ENCODE measurements at places on chromosomes 11 and 22.

DNA sequence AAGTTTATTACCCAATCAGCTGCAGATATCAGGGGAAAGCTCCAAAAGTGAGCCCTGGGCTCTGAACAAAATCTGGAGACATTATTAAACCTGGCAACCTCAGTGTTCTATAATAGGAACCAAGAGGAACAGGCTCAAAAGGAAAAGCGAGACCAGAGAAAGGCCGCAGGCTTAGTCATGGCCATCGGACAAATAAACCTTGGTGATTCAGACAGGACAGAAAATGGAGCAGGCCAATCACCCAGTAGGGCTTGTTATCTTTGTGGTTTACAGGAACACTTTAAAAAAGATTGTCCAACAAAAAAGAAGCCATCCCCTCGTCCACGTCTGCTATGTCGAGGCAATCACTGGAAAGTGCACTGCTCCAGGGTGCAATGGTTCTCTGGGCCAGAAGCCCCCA is 7.7 kb upstream of the PANX1 start:
- no peak for DNase-seq

- DNase-seq = peak; percentile 95
Measured at GRCh38 chr11:66011239-66011784, 496 bp upstream of the CST6 start.

DNA sequence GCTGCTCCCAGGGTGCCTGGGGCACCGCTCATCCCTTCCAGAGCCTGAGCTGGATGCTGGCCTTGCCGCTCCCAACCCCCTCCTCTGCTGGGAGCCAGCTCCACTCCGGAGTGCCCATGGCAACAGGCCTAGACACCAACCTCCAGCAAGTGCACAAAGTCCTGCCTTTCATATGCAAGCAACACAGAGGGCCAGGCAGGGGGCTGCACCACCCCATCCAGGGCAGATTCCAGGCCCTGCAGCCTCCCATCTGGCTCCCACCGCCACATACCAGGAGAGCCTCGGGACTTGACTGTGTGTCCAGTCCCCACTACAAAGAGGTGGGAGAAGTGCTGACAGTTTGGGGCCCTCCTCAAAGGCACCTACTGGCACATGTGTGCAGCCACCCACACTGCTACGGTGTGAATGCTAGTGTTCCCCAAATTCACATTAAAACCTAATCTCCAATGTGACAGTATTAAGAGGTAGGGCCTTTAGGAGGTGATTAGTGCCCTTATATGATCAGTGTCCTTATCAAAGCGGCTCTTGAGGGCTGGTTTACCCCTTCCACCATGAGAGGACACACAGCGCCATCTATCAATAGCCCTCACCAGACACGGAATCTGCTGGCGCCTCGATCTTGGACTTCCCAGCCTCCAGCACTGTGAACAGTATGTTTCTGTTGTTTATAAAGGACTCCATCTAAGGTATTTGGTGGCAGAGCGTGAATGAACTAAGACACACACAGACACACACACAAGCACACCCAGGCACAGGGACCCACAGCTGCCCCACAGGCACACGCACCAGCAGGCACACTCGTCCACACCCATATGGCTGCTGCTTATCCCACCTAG is 16.2 kb downstream of the ARVCF start:
- no peak for DNase-seq

- no peak for DNase-seq
Measured at GRCh38 chr11:23134627-23135026, 274.4 kb upstream of the CCDC179 start.

GRCh38 chr11:106137061-106137460 is 59.6 kb downstream of the AASDHPPT start:
- no peak for DNase-seq

- no peak for DNase-seq
Measured at GRCh38 chr11:75051043-75051442, 45.6 kb downstream of the OR2AT4 start.

GRCh38 chr11:67542169-67542568 is 18.9 kb upstream of the CABP2 start:
- no peak for DNase-seq

DNA sequence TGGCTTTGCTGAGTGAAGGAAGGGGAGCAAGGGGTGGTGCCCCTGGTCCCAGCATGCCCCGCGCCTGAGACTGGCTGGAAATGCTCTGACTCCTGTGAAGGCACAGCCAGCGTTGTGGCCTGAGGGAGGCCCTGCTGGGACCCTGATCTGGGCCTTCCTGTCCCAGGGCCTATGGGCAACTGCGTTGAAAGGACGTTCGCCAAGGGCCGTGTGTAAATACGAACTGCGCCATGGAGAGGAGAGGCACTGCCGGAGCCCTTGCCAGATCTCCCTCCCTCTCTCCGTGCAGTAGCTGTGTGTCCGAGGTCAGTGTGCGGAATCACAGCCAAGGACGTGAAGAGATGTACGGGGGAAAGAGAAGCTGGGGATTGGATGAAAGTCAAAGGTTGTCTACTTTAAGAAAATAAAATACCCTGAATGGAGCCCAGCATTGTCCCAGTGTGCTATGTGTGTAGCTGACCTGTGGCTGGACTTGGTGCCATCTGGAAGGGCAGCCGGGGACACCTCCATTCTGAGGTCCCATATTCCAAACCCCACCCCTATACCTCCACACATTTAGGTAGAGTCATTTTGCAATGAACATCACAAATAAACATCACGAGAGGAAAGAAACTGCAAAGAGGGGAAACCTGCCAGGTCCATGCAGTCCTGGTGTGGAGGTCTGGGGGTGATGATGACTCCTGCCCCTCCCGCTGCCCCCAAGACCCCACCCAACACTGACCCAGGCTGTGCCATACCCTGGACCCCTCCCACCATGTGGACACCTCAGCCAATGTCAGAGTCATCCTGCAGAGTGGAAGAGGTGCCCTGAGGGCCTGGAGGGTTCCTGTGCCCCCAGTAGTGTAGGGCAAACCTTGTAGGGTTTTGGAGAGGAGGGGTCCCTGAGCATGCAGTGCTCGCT is 16.9 kb downstream of the RSPH14 start:
- DNase-seq = no peak

- peak; percentile 4 for DNase-seq
Measured at GRCh38 chr11:127965939-127966668, 621.3 kb downstream of the ETS1 start.

DNA sequence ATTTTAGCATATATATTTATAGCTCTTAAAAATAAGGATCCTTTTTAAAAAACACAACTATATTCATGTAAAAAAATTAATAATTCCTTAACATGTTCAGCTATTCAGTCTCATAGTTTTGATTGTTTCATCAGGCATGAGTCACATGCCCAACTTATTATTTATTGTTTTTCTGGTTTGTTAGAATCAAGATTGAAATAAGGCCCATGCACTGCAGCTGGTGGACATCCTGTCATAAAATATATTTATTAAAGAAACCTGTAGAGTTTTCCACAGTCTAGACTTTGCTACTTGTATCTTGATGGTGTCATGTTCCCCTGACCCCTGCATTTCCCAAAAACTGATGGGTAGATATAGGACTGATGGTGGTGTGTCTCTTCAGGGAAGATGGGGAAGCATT is 77.4 kb downstream of the PARVA start:
- DNase-seq = no peak

GRCh38 chr22:34567367-34567766 is 498.6 kb upstream of the ISX start:
- DNase-seq = peak; percentile 19

DNA sequence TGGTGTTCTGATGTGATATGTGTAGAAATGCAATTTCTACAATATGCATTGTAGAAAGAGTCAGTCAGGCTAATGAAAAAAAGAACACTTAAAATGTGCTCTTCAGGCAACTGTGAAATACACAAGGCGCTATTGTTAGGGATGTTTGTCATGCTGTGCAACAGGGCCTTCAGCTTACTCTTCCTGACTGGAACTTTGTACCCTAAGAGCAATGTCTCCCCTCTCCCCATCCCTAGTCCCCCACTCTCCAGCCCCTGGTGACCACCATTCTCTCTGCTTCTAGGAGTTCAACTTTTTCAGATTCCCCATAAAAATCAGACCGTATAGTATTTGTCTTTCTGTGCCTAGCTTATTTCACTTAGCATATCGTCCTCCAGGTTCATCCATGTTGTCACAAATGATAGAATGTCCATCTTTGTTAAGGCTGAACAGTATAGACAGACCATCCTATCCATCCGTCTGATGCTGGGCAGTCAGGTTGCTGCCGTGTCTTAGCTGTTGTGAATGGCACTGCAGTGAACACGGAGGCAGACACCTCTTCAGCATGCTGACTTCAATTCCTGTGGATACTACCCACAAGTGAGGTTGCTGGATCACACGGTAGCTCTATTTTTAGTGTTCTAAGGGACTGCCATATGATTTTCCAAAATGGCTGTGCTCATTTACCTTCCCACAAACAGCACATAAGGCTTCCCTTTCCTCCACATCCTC is 10.7 kb downstream of the NDUFV1 start:
- DNase-seq = no peak

DNA sequence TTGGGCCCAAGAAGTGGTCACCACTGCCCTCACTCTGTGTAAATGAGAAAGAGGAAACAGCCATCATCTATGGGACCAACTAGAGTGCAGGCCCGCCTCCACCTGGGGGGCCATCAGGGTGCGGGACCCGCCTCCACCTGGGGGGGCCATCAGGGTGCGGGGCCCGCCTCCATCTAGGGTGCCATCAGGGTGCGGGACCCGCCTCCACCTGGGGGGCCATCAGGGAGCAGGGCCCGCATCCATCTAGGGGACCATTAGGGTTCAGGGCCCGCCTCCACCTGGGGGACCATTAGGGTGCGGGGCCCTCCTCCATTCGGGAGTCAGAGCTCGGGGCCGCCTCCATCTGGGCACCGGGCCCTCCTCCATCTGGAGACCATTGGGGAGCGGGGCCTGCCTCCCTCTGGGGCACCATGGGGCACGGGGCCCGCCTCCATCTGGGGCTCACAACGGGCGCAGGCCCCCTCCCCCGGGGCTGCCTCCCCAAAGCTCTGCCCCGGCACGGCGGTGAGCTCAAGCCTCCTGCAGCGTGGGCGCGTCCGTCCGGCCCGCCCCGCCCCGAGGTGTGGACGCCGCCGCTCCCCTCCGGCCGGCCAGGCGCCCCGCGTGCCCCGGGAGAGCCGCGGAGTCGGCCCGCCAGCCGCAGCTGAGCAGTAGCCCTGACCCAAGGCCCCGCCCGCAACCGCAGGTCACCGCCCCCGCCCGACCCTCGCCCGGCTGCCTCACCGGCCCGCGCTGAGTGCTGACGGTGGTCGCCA is 512 bp downstream of the TOLLIP start:
- DNase-seq = no peak

DNA sequence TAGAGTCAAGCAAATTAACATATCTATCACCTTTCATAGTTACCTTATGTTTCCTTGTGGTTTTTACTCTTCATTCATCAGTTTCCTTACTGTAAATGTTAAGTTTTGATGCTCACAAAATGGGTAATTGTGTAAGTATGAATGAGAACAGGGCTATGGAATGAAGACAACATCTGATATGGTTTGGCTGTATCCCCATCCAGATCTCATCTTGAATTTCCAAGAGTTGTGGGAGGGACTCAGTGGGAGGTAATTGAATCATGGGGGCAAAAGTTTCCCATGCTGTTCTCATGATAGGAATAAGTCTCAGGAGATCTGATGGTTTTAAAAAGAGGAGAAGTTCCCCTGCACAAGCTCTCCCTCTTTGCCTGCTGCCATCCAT is 107.6 kb downstream of the CCDC34 start:
- DNase-seq = no peak

DNA sequence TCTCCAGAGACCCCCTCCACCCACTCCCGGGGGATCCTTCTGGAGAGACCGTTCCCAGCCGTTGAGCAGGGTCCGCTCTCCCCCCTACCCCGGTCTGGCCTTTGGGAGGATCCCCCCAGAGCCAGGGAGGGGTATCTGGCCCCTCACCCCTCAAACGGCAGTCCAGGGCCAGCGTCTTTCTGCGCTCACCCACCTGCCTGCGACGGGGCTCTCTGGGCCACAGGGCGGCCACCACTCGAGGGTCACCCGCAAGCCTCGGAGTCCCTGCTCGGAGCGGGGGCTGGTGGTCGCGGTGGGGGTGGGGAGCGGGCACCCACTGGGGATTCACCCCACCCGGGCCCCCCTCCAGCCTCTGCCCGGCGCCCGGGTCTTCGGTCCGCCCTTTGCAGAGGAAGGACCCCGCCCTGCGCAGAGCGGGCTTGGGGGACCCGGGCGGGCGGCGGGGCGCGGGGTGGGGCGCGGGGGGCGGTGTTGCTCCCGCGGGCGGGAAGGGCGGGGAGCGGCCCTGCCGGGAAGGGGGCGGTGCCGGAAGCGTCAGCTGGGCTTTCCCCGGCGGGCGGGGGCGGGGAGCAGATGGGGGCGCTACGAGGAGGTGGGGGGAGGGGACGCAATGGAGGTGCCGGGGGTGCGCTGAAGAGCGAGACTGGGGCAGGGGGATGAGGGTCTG is 16.6 kb downstream of the CRELD2 start:
- DNase-seq = no peak

GRCh38 chr11:128365044-128365443 is 222.3 kb downstream of the ETS1 start:
- peak; percentile 39 for DNase-seq

GRCh38 chr11:6203327-6203726 is 2.0 kb upstream of the C11orf42 start:
- no peak for DNase-seq

GRCh38 chr22:29145321-29146072 is 60.2 kb upstream of the EMID1 start:
- DNase-seq = no peak

DNA sequence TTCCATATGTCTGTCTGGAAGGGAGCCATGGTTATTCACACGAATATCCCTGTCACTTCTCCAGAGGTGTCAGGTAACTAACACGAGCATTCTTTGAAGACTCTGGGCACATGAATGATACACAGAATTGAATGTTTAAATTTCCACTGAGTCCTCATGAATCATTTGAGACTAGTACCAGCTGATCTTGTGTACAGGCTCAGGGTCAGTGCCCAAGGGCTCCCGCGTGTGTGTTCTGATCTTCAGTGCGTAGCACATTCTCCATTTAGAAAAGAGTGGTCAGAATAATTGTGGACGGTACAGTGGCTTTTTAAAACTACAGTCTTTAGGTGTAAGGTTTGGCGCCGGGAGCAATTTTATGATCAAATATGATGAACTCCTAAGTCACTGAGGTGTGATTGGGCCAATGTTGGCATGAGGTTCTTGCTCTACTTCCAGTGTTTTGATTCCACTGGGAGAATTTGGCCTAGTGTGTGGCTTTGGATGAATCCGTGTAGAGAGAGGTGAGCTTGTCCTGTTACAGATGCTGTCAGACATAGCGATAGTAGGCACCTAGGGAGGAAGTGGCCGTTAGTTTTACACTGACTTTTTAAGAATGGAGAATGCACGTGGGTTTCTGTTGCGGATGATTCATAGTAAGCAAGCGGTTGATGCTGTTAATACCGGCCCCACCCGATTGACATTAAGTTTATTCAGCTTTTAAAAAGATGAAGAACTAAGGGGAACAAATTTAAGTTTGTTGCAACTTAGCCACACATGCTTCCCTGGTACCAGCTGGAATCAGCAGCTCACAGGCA is 22.2 kb downstream of the NUP50 start:
- DNase-seq = no peak

Measured in mesendoderm (in vitro differentiated cells).